ENCODE measurements at places on chromosomes 2 and 18.

GRCh38 chr2:102103992-102104871, 38.3 kb upstream of the IL1R1 start:
- peak; percentile 95 for DNase-seq
- H3K27ac ChIP-seq, result peak overlapping the region; percentile 96
- peaks cover 12% of the 10 kb centered on the region for H3K4me1 ChIP-seq
- H3K27me3 ChIP-seq, result no peaks in the 10 kb centered on the region
- H3K36me3 ChIP-seq, result no peaks in the 10 kb centered on the region

- H3K27ac ChIP-seq, result no peak overlapping the region
- no peak for DNase-seq
- no peaks in the 10 kb centered on the region for H3K4me1 ChIP-seq
- H3K27me3 ChIP-seq, result no peaks in the 10 kb centered on the region
- no peaks in the 10 kb centered on the region for H3K36me3 ChIP-seq
Observed at GRCh38 chr18:71011389-71011788, 722.5 kb downstream of the SOCS6 start.

GRCh38 chr2:222295368-222296062, 3.3 kb downstream of the PAX3 start:
- peaks cover 22% of the 10 kb centered on the region for H3K4me1 ChIP-seq
- H3K36me3 ChIP-seq, result no peaks in the 10 kb centered on the region
- H3K27ac ChIP-seq, result no peak overlapping the region
- DNase-seq, result peak; percentile 33

DNA sequence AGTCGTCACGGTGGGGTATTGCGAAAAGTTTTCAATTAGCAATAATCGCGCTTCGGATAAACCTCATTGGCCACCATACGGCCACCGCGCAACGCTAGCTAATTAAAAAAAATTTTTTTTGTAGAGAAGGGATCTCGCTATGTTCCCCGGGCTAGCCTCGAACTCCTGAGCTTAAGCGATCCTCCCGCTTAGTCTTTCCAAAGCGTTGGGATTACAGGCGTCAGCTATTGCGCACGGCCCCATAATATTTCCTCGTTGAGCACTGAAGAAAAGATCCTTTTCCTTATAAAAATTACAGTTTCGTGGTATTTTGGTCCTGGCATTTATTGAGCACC, 759 bp upstream of the ACTR1B start:
- H3K36me3 ChIP-seq, result peaks cover 5% of the 10 kb centered on the region
- H3K4me3 ChIP-seq, result peak overlapping the region; percentile 39
- H3K27me3 ChIP-seq, result no peaks in the 10 kb centered on the region
- peaks cover 3% of the 10 kb centered on the region for H3K4me1 ChIP-seq

GRCh38 chr2:64727013-64727767, 73.5 kb upstream of the SERTAD2 start:
- no peak overlapping the region for H3K4me3 ChIP-seq
- no peak for DNase-seq
- no peaks in the 10 kb centered on the region for H3K36me3 ChIP-seq

DNA sequence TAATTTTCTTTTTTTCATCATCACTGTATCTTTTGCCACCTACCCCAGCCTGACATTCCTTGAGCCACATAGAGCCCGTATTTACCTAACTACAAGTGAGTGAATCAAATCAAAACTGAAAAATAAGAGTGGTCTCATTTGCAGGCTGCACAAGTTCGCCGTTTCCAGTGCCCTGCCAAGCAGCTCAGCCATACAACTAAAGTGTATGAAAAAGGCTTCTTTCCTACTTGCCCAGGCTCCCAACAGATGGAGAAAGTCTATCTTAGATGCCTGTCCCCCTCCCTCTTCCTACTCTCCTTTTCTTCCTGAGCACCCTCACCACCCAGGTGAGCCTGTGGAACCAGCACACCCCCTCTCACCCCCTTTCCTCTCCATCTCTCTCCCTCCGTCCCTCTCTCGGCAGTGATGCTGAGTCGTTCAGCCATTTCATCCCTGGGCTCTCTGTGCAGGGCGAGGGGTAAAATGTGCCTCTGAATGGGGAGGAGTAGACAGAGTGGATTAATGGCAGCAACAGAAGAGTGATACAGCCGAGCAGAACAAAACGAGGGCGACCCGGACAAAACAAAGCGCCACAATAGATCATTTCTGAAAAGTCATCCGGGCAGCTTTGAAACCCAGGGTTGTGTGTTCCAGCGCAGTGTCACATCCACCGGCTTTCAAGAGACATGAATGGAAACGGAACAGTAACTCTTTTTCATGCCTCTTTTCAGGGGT, 65.0 kb upstream of the POU3F3 start:
- no peaks in the 10 kb centered on the region for H3K27me3 ChIP-seq
- no peaks in the 10 kb centered on the region for H3K36me3 ChIP-seq
- no peak overlapping the region for H3K4me3 ChIP-seq
- H3K4me1 ChIP-seq, result no peaks in the 10 kb centered on the region

DNA sequence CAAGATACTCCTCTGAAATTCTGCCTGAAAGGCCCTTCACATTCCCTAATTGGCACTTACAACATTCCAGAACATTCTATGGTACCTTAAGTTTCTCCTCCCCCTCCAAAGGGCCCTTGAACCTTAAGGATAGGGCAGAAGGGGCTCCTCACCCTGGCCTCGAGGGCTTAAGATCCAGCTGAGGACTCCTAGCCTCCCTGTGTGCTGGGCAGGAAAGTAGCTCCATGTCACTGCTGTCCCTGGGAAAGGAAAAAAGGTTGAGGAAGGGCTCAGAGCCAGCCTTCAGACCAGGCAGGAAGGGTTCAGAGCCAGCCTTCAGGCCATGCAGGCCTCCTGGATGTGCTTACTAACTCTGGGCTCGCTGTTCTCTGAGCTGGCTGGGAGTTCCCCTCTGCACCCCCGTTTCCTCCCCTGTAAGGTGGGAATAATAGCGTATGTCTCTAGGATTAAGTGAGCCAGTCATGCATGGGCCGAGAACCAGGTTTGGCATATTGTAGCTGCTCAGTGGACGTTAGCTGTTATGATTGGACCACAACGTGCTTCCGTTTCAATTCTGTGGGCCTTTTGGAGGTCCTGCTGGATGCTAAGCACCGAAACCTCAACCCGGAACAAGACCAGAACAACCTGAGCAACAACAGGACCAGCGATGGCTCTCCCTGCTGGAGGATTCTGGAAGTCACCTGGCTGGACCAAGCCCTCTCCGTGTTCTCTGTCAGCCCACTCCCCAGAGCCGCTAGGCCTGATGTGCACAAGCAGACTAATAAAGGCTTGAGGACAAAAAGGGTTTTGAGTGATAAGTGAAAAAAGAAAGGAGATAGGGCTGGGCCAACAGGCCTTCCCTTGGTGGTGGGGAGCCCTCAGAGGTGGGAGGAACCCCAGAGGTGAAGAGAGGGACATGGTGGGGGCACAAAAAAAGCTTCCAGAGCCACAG, 1.0 kb upstream of the B3GNT7 start:
- peak overlapping the region; percentile 82 for H3K27ac ChIP-seq
- H3K27me3 ChIP-seq, result peaks cover 10% of the 10 kb centered on the region
- DNase-seq, result no peak
- peaks cover 12% of the 10 kb centered on the region for H3K36me3 ChIP-seq

- H3K4me3 ChIP-seq, result no peak overlapping the region
- no peak for DNase-seq
- no peaks in the 10 kb centered on the region for H3K27me3 ChIP-seq
- H3K4me1 ChIP-seq, result peaks cover 9% of the 10 kb centered on the region
- H3K27ac ChIP-seq, result no peak overlapping the region
Observed at GRCh38 chr2:54239427-54239826, 16.6 kb downstream of the TSPYL6 start.

All from lung (tissue), 17 donors.